Renal cortex interstitium (tissue), 15 donors: ENCODE measurements at places on chromosomes 4 and X. TPM values are rescaled to one million over a fixed set of nuclear protein-coding genes. Genes with fewer than 3 reads are reported as not detected.

GLRA2 gene
- polyA plus RNA-seq: 0.19 TPM

MAML3 gene
- 17.8 TPM for polyA plus RNA-seq

ZNF732 gene
- polyA plus RNA-seq: 3.7 TPM

PTCHD1 gene
- polyA plus RNA-seq: 0.48 TPM

ANOS1 gene
- 8.9 TPM for polyA plus RNA-seq

CSAG1 gene
- not detected for polyA plus RNA-seq

SNCA gene
- 44.3 TPM for polyA plus RNA-seq

DMD gene
- polyA plus RNA-seq: 17.3 TPM

CXCL3 gene
- polyA plus RNA-seq: 0.10 TPM

SLC9A7 gene
- 4.1 TPM for polyA plus RNA-seq
